ENCODE measurements at places on chromosomes 3 and 15.

- DNase-seq: no peak
These were observed 509.1 kb downstream of the RSL24D1 start for GRCh38 chr15:54687628-54688027.

DNA sequence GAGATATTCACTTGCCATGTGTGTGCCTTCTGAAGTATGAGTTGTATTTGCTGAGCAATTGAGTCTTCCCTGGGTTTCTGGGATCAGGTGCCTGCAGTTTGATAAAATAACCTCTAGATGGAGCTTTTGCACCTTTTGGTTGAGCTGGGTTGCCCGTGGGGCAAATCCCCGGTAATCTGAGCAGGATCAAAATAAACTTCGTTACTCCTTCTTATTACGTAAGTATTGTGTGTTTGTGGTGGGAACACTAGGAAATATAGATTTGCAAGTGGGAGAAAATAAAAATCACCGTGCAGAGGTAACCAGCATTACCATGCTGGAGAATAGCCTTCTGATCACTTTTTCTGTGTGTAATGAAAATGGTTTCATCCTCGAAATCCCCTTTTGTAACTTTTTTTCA, 277.4 kb upstream of the NR2E3 start:
- no peak for DNase-seq

- no peak for DNase-seq
These were observed 89.2 kb downstream of the TMEM108 start for GRCh38 chr3:133127381-133127780.

- no peak for DNase-seq
These were observed 33.8 kb downstream of the SLC9A9 start for GRCh38 chr3:143814443-143814889.

DNA sequence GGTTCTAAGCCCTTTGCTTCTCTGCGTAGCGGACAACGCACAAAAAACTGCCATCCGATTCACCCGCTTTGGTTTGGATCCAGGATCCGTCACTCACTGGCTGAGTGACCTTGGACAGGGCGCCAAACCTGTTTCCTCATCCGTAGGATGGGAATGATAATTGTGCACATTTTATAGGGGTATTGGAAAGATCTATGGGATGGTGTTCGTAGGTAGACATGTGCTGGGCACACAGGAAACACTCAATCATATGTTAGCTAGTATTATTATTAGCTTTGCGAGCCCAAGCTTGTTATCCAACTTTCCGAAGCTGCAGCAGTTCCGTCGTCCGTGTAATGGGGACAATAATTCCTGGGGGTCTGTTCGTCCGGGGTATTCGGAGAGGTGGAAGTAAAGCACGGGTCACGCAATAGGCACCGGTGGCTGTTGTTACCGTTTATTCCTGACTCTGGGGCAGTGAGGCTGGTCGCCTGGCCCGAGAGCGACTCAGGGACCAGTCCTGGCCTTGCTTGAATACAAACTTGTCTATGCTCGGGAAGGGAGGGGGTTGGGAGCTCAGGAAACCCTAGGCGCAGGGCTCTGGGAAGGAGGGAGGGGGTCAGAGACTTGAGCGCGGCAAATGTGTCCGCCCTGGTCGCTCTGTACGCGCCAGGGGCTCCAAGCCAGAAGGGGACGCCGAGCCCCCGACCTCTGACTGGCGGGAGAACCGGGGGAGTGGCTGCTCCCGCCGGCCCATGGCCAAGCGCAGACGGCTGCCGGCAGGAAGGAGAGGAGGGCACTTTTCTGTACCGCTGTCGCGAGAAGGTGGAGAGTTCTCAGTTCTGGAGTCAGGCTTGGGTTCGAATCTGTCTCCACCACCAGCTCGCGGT, 1.3 kb downstream of the SPSB4 start:
- DNase-seq: no peak
